Stimulated activated CD4-positive, alpha-beta T cell treated with anti-CD3 and anti-CD28 coated beads, Interleukin-1b, Interleukin-23, amount 100 ng/mL, for 24 hours (primary cell): ENCODE measurements at places on chromosomes 7 and 10.

- DNase-seq, result no peak
These were observed 1.3 kb upstream of the ERCC6 start for GRCh38 chr10:49540056-49540797.

- DNase-seq, result no peak
These were observed 10.7 kb downstream of the IKZF5 start for GRCh38 chr10:122997864-122998263.

DNA sequence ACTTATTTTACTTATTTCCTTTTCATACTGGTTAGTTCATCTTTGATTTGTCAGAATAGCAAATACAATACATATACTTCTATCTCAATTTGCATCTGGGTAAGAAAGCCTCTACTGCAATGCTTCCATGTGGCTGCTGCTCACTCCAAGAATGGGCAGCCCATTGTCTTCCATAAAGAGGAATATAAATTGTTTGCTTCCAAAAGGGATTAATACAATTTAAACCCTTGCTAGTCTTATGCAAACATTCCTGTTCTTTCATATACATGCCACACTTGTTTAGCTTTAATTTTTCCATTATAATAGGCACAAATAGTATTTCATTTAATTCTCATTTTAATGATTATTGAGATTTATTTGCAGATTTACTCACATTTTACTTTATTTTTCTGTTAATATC, 555.4 kb upstream of the POM121L12 start:
- no peak for DNase-seq

DNA sequence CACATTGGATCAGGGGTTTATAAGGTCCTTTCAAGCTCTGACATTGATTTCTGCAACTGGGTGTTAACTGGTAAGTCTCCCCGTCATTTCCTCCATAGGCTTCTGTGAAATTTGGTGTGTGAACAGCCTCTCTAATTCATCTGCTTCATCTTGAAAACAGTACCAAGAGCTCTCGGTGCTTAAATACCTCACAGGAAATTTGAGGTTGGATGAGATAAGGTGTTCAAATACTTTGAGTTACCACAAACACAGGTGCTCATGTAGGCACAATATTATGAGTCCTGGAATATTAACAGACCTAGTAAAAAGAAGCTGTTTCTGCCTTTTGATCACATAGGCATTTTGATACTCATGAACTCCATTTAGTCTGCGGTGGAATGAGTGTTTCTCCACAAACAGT, 85.2 kb downstream of the RTKN2 start:
- no peak for DNase-seq

- no peak for DNase-seq
These were observed 118.1 kb downstream of the ZNF365 start for GRCh38 chr10:62492012-62492869.

DNA sequence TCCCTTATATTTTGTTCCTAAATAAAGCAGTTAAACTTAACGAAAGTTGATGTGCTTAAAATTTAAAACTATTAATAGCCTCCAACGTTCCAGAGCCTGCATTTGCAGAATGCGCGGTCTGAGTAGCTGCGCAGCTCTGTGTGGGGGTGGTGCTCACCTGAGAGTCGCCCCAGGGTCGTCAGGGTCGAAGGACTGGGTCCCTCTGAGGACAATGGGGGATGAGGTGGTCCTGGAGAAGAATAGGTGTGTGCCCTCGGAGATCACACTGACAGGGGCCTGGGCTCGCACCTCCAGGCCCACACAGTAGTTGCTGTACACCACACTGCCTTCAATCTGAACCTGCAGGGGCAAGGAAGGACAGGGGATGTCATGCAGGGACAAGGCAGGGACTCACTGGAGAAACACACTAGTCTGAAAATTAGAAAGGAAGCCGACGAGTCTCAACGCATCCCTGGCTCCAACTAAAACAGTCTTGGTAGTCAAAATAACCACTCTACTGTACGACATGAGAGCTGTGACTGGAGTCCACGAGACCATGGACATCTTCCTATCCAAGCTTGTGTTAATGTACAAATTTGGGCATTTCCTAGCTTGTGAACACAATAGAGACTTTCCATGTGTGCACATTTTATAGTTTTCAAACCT, 54.4 kb downstream of the PKD1L1 start:
- no peak for DNase-seq
